ENCODE measurements at places on chromosomes 2 and 18.

- DNase-seq, result no peak
Measured at GRCh38 chr18:35786365-35787042, 186.0 kb upstream of the RMP24 start.

- DNase-seq, result no peak
Measured at GRCh38 chr2:212488611-212489010, 50.0 kb downstream of the ERBB4 start.

GRCh38 chr2:41610501-41611190 is 437.2 kb upstream of the PKDCC start:
- no peak for DNase-seq

GRCh38 chr2:170091436-170091835 is 86.5 kb upstream of the MYO3B start:
- DNase-seq, result no peak

GRCh38 chr2:27353762-27354596 is 2.6 kb downstream of the GTF3C2 start:
- DNase-seq, result no peak

DNA sequence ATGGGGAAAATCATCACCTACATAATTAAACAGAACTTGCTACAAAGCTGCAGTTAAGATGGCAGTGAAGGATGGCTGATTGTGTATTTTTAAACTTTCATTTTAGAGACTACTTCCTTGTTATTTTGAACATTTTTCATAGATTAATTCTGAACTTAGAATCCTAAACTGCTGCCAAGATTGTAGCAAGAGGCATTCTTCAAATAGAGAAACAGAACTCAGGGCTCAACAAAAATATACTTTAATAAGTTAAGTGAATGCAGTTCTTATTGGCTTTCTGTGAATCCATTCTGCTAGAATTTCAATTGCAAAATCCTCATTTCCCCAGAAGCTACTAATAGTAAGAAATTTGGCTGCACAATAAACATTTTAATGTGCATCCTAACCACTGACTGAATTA is 160.3 kb downstream of the L3MBTL4 start:
- DNase-seq, result no peak

- no peak for DNase-seq
Measured at GRCh38 chr18:46426021-46426678, 230.9 kb downstream of the LOXHD1 start.

GRCh38 chr2:47062681-47063537 is 92.2 kb downstream of the STPG4 start:
- DNase-seq, result no peak

GRCh38 chr2:41782306-41783158 is 265.3 kb upstream of the PKDCC start:
- DNase-seq, result peak; percentile 6

DNA sequence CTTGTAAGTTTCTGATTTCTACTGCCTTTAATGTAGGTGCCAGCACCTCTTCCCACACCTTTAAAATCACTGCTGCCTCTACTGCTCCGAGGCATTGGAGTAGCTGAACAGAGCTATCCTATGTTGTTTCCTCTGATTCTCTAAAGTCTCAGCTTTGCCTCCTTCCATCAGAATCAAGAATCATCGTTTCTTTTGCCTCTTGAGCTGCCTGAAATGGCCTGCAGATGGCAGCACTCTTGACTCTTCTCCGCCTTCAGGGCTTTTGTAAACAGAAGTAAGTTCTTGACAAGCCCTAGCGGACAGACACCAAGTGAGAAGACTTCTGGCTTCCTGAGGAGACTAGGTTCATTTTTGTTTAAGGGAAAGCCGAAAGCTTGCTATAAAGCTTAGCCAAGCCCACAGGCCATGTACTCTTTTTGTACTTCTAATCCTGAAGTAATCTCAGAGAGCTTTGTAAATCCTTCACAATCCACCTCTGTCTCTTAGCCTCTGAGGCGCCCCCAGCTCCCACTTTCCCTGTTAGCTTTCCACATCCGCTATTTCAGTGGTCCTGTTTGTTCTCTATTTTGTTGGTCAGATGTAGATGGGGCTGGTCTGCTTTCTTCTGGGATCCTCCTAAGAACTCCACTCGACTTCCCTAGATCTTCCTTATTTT is 48.4 kb downstream of the GTF3C3 start:
- peak; percentile 49 for DNase-seq

DNA sequence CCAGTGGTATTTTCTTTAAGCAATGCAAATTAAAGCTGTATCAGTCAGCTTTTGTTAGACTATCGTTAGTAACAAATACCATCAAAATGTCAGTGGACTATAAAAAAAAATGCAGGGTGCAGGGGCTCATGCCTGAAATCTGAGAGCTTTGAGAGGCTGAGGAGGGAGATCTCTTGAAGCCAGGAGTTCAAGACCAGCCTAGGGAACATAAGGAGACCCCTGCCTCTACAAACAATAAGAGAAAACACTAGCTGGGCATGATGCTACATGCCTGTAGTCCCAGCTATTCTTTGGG is 253.7 kb downstream of the MYCN start:
- DNase-seq, result no peak
